ENCODE measurements at places on chromosomes 6 and 20. TPM values are rescaled to one million over a fixed set of nuclear protein-coding genes. Genes with fewer than 3 reads are reported as not detected.

ANKRD6 gene
- total RNA-seq = 26.0 TPM

GHRH gene
- total RNA-seq = not detected

TRAPPC3L gene
- total RNA-seq = not detected

KCTD20 gene
- 43.8 TPM for total RNA-seq

ZBTB12 gene
- not detected for total RNA-seq

DPPA5 gene
- total RNA-seq = not detected

BIRC7 gene
- total RNA-seq = not detected

XKR7 gene
- total RNA-seq = not detected

PRR18 gene
- not detected for total RNA-seq

CNBD2 gene
- 4.8 TPM for total RNA-seq

POU5F1 gene
- 0.67 TPM for total RNA-seq

HLA-DRB1 gene
- total RNA-seq = 136 TPM

GJA1 gene
- total RNA-seq = 50.7 TPM

TGM3 gene
- 0.21 TPM for total RNA-seq

SLC17A9 gene
- 1.6 TPM for total RNA-seq

RALGAPB gene
- 27.4 TPM for total RNA-seq

HAO1 gene
- total RNA-seq = not detected

ERMARD gene
- total RNA-seq = 33.1 TPM

PRSS35 gene
- 72.0 TPM for total RNA-seq

MUC22 gene
- total RNA-seq = not detected

MTFR2 gene
- total RNA-seq = 2.4 TPM

TXLNB gene
- total RNA-seq = 2.5 TPM

ULBP2 gene
- total RNA-seq = not detected

FBXL4 gene
- total RNA-seq = 40.6 TPM

DCBLD1 gene
- total RNA-seq = 2.8 TPM

SLPI gene
- 11.0 TPM for total RNA-seq

BMP7 gene
- total RNA-seq = under 0.01 TPM

JAG1 gene
- 53.8 TPM for total RNA-seq

MAN1A1 gene
- total RNA-seq = 99.0 TPM

SLC25A27 gene
- total RNA-seq = 24.6 TPM

OR12D3 gene
- not detected for total RNA-seq

CPNE5 gene
- 33.8 TPM for total RNA-seq

TMEM244 gene
- total RNA-seq = not detected

SPAG4 gene
- total RNA-seq = not detected
